ENCODE measurements at places on chromosomes 13 and 19.

GRCh38 chr13:91745967-91746366 is 347.5 kb downstream of the GPC5 start:
- DNase-seq: no peak

GRCh38 chr13:24264976-24265375 is 44.4 kb upstream of the C1QTNF9 start:
- DNase-seq: no peak

DNA sequence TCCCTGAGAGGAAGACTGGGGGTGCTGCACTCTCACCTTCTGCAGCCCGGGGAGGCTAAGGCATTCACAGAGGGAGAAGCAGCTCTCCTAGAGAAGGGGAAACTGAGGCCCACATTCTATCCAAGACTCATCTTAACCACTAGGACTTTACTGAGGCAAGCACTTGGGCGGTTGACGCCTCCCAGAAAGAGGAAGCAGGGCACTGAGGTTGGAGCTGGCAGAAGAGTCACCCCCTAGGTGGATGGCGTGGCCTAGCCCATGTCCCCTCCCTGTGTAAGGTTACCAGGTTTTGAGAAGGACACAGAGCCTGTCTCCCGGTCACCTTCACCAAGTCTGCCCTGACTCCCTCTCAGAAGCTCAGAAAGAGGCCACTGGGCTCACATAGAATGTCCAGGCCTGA is 2.7 kb downstream of the S1PR2 start:
- peak; percentile 11 for DNase-seq

DNA sequence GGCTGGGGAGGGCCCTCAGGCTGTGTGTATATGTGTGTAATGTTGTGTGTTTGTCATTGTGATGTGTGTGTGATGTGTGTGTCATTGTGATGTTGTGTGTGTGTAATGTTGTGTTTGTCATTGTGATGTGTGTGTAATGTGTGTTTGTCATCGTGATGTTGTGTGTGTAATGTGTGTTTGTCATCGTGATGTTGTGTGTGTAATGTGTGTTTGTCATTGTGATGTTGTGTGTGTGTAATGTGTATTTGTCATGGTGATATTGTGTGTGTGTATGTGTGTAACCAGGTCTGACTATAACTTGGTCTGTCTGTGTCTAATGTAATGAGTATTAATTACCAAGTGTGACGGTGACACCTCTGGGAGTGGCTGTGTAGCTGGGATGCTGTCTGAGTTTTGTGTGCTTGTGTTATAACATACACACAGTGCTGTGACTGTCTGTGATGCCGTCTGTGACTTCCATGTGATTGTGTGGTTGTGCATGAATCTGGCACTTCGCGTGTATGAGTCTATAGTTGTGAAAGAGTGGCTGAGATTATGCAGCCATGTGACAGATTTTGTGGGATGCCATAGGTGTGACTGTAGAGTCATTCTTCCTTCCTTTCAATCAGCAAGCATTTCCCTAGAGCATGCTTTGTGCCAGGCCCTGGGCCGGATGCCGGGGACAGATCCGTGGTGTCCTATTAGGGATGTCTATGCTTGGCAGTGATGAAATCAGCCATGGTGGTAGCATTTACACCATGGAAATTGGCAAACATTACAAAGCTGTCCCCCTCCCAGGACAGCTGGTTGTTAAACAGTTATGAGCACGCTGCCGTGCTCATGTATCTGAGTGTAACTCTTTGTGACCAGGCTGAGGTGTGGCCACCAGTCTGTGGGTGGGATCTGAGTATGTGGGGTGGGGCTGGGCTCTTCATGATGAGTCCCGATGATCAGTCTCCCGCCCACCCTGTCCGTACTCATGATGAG is 6.4 kb downstream of the TNFSF14 start:
- no peak for DNase-seq

DNA sequence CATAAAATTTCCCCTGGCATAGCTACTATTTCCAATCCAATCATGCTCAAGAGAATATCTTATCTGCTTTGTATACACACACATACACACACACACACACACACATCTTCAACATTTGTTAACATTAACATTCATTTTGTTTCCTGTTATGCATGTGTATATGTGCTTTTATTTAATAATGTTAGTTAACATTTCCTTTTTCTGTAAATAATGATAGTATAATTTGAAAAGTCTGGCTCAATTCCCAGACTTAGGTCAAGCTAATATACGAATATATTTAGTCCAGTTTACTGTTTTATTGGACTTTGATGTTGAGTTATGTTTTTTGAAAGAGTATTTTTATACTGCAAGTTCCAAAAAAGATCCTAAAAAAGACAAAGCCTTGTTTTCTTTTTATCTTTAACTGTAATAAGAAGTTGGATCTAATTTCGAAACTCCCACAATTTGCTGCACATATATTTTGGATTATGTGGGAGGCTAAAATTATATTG is 1072.4 kb downstream of the EFNB2 start:
- DNase-seq: no peak

Data from AML-193 (cell line).